ENCODE measurements at places on chromosomes 4 and X. TPM values are rescaled to one million over a fixed set of nuclear protein-coding genes. Genes with fewer than 3 reads are reported as not detected.

Gene PDCL2
- not detected for total RNA-seq

Gene NLGN4X
- 4.5 TPM for total RNA-seq

Gene SHOX
- 0.08 TPM for total RNA-seq

Gene CCKAR
- 0.77 TPM for total RNA-seq

Gene SHROOM2
- 8.5 TPM for total RNA-seq

Gene LRCH2
- total RNA-seq = 22.5 TPM

Gene GPC4
- 9.2 TPM for total RNA-seq

Gene GPR78
- total RNA-seq = 0.36 TPM

Data from hepatocyte (in vitro differentiated cells).